ENCODE measurements at places on chromosomes 6 and 20.
A peak's percentile ranks its signal among the peaks of the same experiment; 100 is the strongest.

GRCh38 chr6:109373331-109373730 lies 8.9 kb downstream of the CD164 start:
- DNase-seq, result no peak

DNA sequence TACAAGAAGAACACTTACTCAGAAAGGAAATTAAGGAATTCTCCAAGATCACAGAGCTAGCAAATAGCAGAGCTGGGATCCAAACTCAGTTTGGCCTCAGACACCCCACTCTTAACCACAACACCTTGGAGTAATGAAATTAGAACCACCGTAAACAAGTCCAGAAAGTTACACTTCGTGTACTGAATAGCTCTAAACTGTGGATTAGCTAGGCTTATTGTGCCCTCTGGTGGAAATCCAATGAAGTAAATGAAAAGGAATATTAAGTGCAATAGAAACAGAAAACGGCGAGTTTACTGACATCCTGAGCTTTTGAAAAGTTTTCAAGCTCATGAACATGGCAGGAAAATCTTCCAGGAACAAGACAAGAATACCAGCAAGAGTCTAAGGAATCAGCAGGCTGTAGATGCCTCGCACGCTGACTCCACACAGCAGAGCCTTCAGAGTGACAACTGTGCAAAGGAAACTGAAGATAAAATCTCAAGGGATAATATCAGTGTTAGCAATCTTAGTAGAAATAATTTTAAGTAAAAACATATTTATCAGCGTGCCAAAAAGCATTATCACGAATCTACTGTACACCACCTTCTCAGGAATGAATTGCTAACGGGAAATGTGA lies 34.6 kb downstream of the FBXO5 start:
- peak; percentile 58 for DNase-seq

DNA sequence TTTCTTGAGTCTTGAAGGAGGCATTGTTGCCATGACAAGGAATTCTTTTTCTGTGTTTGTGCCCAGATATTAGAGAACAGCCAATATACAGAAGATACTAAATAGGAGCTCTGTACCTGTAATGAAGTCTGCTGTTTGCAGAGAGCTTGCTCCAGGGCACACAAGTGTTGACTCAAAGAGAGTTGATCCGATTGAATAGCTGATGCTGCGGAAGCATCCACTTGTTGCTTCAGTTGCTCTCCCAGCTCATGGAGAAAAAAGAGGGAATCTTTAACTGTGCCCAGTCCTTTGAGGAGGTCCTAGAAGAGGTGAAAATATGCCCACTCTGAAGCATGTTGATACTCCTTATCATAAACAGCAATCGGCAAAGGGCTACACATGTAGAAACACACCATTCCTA lies 411.4 kb downstream of the ESR1 start:
- no peak for DNase-seq

DNA sequence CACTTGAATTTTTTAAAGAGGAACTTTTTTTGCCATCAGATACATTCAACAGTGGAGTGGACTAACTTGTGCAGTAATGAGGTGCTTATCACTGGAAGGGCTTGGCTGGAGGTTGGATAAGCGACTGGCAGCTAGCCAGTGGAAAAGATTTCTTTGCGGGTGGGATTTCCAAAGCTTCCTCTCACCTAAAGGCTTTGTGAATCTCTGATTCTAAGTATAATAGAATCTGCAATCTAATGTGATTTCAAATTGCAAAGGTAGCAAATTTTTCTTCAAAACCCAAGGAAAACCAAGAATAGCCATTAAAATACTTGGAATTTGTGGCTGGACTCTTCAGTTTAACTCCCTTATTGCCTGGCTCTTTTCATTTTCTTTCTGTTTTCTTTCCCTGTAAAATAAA lies 460.4 kb upstream of the MARCKS start:
- DNase-seq, result no peak

- DNase-seq, result peak; percentile 86
These were observed 181.6 kb upstream of the ECI2 start for GRCh38 chr6:4316867-4317400.

- no peak for DNase-seq
These were observed 523.1 kb downstream of the CD83 start for GRCh38 chr6:14640631-14641030.

DNA sequence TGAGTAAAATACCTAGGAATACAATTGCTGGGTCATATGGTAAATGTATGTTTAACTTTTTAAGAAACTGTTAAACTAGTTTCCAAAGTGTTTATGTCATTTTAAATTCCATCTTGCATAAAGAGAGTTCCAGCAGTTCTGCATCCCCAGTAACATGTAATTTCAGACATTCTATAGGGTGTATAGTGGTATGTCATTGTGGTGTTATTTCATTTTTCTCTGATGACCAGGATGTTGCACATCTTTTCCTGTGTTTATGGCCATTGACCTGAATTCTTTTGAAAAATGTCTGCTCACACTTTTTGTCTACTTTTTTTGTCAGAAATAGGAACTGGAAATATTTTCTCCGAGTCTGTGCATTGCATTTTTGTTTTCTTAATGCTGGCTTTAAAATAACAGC lies 128.9 kb downstream of the TMEM200A start:
- DNase-seq, result no peak

GRCh38 chr6:144027932-144028587 lies 20.0 kb upstream of the PLAGL1 start:
- peak; percentile 59 for DNase-seq
